ENCODE measurements at places on chromosomes 13 and 19.

GRCh38 chr13:89361909-89362308, 1690.7 kb downstream of the SLITRK5 start:
- no peak for DNase-seq

- DNase-seq: no peak
Observed at GRCh38 chr19:10180459-10180858, 14.3 kb downstream of the DNMT1 start.

- DNase-seq: no peak
Observed at GRCh38 chr19:54373781-54374631, 9.3 kb upstream of the LAIR1 start.

GRCh38 chr19:17302391-17303166, 646 bp downstream of the ABHD8 start:
- no peak for DNase-seq

DNA sequence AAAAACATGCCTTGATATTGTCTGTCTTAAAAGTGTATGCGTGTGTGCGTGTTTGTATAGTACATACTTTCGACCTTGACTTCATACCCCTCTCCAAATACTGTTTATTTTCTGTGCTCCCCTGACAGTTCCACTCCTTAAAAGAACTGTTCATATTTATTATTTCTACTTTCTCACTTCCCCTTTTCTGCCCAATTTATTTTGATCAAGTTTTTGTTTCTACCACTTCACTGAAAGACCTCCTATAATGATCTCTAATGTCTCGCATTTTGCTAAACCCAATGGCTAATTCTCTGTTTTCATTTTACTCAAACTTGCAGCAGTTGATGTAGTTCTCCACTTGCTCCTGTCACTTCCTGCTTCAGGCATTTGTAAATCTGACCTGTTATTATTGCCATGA, 426.1 kb upstream of the KLF12 start:
- no peak for DNase-seq

DNA sequence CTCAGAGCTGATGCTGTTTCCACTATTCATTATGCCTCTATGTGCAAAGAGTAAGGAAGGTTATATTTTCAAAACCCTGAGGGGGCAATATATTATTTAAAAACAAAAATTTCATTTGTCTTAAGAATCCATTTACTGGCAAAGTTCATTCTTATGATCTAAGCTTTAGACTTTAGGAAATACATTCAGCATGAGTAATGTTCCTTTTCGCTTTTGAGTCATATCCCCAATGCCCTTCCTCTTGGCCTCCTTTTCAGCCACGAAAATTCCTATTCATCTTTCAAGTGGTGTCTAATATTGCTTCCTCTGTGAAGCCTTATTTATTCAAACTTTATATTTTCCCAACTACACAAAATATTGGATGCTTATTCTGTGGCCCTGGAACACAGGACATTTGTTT, 1317.0 kb downstream of the PCDH9 start:
- DNase-seq: no peak

DNA sequence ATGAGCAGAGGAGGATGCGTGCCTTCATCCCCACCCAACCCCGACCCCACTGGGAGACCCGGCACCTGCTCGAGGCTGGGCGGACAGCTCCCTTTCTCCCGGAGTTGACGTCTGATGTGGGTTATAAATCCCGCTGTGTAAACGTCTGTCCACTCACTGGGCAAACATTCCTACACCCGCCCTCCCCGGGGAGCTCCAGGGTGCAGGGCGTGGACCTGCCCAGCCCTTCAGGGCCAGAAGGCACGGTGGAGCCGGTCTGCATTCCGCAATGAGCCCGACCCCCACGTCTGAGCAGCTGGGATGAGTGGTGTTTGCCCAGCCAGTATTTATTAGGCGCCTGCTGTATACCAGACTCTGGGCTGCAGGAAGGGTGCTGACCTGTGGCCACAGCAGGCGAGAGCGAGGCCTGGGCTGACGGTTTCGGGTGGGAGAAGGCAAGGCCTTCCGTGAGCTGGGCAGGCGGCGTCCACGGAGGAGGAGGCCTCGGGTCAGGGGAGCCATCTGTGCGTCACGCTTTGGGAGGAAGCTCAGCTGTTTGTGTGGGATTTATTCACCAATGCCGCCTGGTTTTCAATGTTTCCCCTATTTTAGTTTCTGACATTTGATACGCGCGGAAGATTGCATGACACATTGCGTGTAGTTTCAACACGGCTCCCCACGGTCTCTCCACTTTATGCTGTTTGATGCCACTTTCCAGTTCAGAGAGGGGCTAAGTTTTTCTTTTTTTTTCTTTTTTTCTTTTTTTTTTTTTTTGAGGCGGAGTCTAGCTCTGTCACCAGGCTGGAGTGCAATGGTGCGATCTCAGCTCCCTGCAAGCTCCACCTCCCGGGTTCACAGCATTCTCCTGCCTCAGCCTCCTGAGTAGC, 2.0 kb downstream of the MISP start:
- DNase-seq: no peak

DNA sequence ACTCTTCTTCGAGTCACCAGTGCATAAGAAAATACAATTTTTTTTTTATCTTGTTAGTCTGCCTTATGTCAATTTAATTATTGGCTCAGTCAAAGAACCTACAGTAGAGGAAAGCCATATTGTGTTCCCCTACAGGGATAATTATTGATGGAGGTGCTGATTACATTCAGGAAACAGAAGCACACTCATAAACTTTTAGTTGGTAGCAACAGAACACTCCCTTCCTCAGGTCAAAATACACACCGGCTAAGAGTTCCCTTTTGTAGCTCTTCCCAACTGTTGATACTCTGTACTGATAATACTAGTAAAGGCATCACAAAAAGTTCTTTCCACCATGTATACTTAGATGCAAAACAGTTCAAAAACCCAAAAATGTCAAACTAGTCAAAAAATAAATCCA, 18.4 kb downstream of the FOXO1 start:
- no peak for DNase-seq

Data from activated naive CD4-positive, alpha-beta T cell (primary cell).